Activated T-cell treated with anti-CD3 and anti-CD28 coated beads, Interleukin-2, amount 50 U/mL, for 48 hours (primary cell): ENCODE measurements at places on chromosomes 4 and X.
A peak's percentile ranks its signal among the peaks of the same experiment; 100 is the strongest.

GRCh38 chrX:102899940-102900916 lies 36.8 kb upstream of the RAB40AL start:
- peak; percentile 87 for DNase-seq

DNA sequence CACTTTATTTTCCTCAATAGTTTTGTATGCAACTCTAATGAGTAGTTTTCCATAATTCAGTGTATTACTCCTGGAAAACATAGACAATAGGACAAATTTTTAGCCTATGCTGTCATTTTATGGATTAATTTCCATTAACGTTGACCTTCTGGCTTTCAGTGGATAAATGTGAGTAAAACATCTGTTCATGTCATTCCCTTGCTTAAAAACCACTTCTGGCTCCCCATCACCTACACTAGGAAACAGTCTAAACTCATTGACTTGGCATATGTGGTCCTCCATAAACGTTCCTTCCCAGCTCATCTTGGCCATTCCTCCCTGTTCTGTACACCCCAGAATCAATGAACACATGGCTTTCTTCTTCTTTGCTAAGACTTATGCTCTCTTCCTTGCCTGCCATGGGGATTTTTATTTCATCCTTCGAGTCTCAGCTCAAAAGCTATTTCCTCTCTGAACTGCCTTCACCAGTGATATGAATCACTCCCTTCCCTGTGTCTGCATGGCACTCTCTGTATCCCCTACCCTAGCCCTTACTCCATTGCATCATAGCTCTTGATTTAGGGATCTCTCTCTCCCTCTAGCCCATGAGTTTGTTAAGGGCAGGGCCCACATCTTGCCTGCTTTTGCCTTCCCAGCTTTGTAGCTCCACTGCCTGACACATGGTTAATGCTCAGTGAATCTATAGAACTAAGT lies 34.8 kb downstream of the DOCK11 start:
- no peak for DNase-seq

GRCh38 chr4:83490876-83491450 lies 6.1 kb upstream of the ABRAXAS1 start:
- no peak for DNase-seq

DNA sequence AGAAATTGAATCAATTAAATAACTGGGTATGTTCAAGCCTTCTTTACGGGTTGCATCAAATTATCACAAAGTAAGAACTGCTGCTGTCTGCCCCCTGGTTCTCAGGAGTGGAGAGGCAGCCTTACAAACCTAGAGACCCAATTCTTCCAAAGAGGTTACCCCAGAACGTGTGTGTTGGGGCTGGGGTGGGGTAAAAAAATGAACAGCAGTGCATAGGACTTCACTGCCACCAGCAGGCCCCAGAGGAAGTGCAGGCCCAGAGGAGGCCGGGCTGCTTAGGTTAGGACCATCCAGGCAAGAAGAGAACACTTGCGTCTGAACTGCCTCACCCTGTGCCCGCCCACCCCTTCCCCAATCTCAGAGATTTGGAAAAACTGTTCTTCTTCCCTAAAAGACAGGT lies 1.5 kb upstream of the NWD2 start:
- no peak for DNase-seq

DNA sequence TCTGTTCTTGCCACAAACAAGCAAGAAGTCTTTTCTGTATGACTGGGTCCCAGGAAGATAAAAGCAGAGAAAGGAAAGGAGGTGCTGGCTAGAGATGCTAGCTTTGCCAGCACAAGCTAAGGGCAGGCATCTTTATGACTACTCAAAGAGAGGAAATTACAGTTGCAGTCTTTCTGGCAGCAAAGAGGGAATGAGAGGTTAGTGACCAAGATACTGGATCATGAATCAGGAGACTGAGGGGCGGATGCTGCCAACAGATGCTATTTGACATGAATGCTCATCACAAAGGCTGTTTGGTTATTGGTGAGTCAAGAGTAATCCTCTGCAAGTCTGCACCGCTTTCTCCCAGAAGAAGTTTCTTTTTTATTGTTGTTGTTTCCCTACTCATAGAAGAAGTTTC lies 5.5 kb upstream of the XIAP start:
- no peak for DNase-seq

DNA sequence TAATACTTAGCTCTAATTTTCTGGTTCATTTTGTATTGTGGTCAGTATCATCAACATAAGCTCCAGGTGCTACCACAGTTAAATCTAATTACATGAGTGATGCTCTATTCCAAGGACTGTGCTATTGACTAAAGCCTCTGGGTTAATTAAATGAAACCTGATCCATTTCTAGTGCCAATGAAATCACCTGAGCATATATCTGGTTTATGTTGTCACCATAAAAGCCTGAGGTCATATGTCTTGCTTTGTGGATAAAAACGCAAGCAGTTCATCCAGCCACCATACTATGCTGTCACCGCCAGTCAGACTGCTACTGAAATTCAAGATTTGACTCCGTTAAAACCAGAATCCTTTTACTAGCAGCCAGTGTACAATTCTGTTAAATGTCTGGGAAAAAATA lies 64.2 kb upstream of the ZNF518B start:
- no peak for DNase-seq

DNA sequence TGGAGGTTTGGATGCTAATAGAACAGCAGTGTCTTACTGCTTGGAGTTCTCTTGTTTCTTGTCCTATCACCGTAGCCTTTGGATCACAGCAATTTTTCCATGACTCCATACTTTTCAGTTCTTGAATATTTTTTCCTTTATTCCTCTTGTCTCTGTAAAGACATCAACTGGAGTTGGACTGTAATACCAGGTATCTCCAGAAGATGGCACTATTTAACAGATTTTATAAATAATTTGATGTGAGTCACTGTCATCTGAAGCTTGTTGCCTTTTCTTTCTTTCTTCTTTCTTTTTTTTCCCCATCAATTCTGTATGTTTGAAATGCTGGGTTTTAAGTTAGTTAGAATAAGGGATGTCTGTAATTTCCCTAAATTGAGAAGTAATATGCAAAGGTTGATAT lies 24.1 kb downstream of the HPRT1 start:
- no peak for DNase-seq

DNA sequence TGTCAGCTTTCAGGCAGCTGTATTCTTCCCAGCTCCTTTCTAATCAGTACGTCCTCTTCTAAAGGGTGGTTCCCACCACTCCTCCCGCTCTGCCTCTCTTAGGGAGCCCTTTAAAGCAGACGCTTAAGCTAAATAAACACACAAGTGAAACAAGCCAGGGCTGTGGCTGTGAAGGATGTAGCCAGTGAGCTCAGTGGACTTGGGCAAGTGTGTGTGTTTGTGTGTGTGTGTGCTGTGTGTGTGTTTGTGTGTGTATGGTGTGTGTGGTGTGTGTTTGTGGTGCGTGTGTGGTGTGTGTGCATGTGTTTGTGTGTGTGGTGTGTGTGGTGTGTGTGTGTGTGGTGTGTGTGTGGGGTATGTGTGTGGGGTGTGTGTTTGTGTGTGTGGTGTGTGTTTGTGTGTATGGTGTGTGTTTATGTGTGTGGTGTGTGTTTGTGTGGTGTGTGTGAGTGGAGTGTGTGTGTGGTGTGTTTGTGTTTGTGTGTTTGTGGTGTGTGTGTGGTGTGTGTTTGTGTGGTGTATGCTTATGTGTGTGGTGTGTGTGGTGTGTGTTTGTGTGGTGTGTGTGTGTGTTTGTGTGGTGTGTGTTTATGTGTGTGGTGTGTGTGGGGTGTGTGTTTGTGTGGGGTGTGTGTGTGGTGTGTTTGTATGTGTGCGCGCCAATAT lies 283.3 kb downstream of the PTTG2 start:
- DNase-seq, result no peak

GRCh38 chr4:2796849-2797544 lies 4.1 kb downstream of the SH3BP2 start:
- no peak for DNase-seq

DNA sequence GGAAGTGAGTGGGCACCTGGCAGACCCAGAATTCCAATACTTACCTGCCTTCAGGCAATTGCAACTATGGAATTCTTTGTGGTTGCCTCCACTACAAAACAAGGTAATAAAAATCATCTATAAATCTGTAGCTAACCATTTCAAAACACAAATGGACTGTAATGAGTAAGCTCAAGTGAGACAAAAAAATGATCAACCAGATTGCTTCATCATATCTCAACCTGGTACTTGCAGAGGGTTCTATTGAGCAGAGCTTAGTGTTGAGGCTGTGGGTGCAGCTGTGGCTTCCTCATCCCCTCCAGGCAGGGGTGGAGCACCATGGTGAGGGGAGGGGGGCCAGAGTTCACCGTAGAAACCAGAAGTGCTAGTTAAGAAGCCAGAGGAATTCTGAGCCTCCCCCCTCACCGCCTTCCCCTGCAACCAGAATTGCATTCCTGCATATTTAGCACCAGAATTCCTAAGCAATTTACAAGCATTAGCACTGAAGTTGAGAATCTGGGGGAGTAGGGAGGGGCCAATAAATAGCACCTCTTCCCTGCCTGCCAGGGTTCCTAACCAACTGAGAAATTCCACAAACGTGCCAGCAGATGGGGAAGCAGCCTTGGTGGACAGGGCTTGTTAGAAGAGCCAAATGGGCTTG lies 11.5 kb downstream of the CTAG1A start:
- no peak for DNase-seq

- no peak for DNase-seq
Measured at GRCh38 chr4:70099206-70099605, 49.0 kb downstream of the HTN1 start.

DNA sequence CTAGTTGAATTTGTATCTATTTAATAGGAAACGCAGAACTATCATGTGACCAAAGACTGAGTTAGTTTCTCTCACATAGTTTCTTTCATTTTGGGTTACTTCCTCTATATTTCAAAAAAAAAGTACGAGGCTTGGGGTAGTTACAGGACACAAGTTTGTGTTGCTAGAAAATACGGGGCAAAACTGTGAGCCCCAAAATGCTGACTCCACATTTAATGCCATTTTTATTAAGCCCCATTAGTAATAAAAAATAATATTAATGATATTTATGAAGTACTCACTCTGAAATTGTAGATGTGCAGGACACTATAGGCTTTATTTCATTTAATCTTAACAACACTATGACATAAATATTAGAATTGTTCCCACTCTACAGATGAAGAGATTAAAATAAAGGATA lies 268.6 kb downstream of the DTHD1 start:
- DNase-seq, result no peak

- DNase-seq, result no peak
Measured at GRCh38 chrX:45133465-45133864, 67.2 kb downstream of the DIPK2B start.

DNA sequence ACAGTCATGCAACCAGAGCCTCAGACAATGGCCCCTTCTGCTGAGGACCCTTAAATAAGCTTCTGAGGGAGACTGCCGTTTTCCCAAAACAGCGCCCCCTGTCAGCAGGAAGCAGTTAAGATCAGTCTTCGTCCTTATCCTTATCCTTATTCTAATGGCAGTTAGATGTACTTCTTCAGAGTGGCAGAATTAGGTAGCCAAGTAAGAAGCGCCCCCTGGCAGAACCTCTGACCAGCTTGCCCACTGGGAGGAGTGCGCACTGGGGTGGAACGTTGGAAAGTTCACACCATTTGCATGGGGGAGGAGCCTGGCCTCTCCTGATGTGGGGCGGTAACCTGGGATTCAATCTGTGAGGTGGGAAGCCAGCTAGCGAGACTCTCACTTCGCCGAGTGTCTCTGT lies 133.6 kb upstream of the QRFPR start:
- no peak for DNase-seq

DNA sequence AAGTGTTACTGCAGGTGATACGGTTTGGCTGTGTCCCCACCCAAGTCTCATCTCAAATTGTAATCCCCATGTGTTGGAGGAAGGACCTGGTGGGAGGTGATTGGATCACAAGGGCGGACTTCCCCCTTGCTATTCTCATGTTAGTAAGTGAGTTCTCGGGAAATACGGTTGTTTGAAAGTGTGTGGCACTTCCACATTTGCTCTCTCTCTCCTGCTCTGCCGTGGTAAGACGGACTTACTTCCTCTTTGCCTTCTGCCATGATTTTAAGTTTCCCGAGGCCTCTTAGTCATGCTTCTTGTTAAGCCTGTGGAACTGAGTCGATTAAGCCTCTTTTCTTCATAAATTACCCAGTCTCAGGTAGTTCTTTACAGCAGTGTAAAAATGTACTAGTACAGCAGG lies 65.2 kb upstream of the SLC7A11 start:
- no peak for DNase-seq

- no peak for DNase-seq
Measured at GRCh38 chr4:141860974-141861373, 224.6 kb downstream of the IL15 start.

DNA sequence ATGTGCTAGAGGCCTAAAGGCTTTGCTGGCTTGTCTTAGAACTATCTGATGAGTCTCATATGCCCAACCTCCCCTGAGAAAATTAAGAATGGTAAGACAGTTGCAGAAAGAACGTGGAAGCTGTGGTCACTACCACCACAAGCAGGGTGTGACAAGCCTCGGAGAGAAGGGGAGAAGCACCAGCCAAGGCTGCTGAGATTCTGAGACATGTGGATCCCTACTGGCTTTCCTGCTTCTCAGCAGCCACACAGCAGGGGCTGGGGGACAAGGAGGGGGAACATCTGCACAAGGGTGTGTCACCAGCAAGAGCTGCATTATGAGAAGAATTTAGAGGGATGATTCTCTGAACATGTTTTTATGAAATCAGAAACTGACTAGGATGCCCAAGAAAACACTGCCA lies 19.4 kb downstream of the TAPT1 start:
- DNase-seq, result no peak

- DNase-seq, result no peak
Measured at GRCh38 chrX:50877310-50877709, 33.2 kb upstream of the BMP15 start.

DNA sequence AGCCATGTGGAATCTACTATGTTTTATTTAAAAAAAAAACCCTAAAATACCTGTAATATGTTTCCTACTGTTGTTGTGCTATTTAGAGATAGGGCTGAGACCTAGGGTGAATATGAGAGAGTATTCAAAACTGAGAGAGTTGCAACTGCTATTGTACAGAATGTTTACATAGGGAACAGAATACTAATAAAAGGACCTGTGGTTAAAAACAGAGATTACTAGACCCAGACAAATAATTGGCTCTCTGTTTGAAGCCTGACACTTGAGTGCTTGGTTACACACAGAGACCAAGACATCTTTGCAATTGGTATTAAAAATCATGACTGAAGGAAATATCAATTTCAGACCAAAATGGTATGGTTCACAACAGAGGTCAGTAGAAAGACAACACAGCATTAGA lies 278.9 kb upstream of the GIMD1 start:
- no peak for DNase-seq

DNA sequence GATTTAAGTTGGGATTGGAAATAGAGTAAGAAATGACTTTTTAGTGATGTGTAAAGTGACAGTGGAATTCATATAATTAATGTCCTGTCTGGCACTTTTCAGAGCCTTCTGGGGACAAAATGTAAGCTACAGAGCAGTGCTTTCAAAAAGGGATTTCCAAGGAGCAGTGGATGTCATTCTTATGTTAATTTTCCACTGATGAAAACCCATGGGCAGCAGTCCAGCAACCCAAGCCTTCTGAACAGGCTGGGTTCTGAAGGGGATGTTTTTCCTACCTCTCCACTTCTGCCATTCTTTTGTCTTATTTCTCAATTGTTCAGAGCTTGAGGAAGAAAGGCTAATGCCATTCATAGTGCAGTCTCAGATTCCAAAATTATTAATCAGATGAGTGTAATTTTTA lies 717.6 kb upstream of the HS3ST1 start:
- DNase-seq, result no peak

- DNase-seq, result no peak
Measured at GRCh38 chrX:39753293-39753996, 344.3 kb downstream of the BCOR start.

GRCh38 chrX:112067601-112068000 lies 15.0 kb downstream of the TRPC5 start:
- no peak for DNase-seq
